Activated effector memory CD4-positive, alpha-beta T cell treated with Interleukin-2 at 50 U/mL for 16 hours (primary cell): ENCODE measurements at places on chromosomes 13 and 19.

- DNase-seq, result no peak
These were observed 20.9 kb upstream of the ZNF83 start for GRCh38 chr19:52659013-52659412.

DNA sequence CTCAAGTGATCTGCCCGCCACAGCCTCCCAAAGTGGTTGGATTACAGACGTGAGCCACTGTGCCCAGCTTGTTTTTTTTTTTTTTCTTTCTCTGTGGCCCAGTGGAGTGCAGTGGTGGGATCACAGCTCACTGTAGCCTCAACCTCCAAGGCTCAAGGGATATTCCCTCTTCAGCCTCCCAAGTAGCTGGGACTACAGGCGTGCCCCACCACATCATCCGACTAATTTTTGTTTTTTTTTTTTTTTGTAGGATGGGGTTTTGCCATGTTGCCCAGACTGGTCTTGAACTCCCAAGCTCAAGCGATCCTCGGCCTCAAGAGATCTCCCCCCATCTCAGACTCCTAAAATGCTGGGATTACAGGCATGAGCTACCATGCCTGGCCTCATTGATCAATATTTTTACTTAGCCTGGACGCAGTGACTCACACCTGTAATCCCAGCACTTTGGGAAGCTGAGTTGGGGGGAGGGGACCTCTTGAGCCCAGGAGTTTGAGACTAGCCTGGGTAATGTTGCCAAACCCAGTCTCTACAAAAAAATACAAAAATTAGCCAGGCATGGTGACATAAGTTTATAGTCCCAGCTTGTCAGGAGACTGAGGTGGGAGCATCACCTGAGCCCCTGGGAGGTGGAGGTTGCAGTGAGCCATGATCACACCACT, 1.7 kb downstream of the SAE1 start:
- no peak for DNase-seq

- no peak for DNase-seq
These were observed 212 bp downstream of the FFAR1 start for GRCh38 chr19:35347930-35348298.

DNA sequence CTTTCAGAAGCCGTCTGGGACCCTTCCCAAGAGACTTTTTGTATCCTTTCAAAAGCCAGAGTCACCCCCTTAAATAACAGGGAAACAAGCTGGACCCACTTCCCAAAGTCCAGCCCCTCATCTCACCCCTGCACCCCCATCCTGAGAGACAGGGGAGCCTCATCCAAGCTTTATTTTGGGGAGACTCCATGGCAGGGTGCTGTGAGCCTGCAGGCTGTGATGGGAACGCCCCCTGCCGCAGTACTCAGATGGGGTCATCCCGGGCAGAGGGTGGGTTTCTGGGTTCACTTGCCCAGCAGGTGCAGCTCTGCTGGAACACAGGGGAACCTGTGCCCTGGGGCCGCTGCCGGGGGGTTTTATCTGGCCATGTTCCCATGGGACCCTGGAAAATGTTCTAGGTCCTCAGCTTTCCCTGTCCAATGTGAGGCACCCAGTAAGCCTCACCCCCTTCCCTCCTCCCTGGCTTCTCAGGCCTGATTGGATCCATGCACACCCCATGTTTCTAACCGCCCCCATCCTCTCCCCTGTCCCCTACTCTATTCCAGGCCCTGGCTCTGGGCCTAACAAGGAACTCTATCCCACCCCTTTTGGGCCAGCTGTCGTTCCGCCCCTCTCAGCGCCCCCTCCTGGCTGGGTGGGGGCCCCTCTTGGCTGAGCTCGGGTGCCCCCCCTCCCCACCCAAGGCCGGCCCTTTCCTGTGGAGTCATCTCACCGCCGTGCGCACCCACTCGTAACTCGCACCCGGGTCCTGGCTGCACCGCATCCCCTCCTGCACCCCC, 1.0 kb downstream of the HIF3A start:
- no peak for DNase-seq

DNA sequence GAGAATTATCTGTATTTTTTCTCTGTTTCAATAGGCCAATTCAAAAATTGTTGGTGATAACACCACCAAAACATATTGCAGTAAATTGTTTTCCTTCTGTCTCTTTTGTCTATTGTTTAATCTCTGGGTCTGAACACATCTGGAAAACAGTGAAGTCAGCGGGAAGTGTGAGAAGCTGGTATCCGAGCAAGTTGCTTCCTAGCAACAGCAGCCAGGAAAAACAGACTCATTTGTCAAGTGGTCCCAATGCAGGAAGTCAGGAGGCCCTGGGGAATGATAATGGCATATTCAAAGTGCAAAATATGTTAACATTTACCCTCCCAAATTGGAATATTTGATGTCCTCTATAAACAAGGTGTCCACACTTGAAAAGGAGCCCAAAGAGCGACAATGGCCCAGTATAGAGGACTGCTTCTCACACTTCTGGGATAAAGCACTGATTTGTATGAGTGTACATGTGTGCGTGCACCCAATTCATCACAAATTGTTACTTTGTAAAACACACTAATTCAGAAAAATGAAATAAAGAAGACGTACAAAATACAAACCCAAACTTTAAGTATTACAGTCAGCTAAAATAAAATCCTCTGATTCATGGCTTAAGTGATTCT, 515.0 kb downstream of the TBC1D4 start:
- DNase-seq, result no peak

- no peak for DNase-seq
These were observed 1.9 kb upstream of the SELENOW start for GRCh38 chr19:47776568-47776967.

GRCh38 chr13:33462109-33462508, 176.6 kb upstream of the STARD13 start:
- DNase-seq, result no peak

DNA sequence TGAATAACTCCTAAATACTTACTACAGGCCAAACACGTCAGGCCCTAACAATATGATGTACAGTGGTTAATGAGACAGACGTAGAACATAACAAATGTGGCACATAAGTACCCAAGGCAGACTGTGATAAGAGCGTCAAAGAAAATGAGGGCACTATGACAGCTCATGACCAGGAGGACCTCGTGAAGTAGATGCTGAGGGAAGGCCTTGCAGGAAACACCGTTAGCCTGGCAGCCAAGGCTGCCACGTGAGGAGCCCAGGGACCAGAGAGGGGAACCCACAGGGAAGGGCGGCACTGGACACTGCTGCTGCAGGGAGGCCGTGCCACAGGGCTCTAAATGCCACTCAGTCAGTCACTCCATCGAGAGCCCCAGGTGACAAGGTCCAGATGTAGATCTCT, 5.7 kb downstream of the TUBGCP3 start:
- no peak for DNase-seq
